H7 (cell line): ENCODE measurements at places on chromosomes 3 and 15.

DNA sequence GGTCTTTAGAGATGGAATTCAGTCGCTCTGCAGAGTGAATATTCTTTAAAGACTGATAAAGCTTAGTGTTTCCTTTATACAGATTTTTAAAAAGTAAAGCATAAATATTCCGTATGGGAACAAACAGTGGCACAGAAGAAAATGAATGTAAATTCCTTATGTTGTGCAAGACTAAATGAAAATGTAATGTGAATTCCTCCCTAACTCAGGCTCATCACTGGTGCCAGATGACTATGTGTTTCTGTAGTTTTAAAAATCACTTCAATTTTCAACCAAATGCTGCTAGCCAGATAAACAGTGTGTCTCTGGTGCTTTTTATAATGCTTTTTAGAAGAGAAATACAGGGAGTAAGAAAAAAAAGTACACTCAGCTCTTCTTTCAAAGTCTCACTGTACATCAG, 154.8 kb upstream of the SNTN start:
- DNase-seq: no peak

DNA sequence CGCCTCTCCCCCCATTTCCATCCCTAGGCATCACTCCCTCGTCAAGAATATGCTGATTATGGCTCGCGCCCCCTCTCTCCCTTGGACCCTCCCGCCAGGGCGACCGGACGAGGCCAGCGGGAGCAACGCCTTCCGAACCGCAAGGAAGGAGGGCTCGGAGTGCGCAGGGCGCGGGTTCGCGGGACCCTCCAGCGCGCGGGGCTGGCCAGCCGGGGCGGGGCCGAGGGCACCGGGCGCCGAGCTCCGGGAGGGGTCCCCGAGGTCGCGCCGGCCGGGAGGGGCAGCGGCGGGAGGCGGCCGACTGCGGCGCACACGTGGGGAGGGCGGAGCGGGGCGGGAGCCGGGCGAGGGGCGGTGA, 483 bp downstream of the EHD4 start:
- DNase-seq: peak; percentile 85

DNA sequence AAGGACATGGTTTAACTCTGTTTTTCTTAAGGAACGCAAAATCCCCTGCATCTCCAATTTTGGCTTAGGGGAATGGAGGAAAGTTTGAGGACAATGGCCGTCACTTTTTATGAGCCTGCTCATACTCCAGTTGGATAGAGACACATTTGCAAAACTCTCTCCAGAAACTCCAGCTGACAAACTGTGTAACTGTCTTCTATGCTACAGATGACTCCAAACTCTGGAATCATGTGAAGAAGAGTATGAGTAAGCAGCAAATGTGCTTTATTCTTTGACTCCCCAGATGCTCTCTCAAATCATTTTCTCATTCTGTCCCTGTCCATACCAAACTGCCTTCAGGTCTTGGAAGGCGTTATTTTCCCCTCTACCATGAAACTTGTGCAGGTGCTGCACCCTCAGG, 226.5 kb upstream of the GPR149 start:
- DNase-seq: no peak

DNA sequence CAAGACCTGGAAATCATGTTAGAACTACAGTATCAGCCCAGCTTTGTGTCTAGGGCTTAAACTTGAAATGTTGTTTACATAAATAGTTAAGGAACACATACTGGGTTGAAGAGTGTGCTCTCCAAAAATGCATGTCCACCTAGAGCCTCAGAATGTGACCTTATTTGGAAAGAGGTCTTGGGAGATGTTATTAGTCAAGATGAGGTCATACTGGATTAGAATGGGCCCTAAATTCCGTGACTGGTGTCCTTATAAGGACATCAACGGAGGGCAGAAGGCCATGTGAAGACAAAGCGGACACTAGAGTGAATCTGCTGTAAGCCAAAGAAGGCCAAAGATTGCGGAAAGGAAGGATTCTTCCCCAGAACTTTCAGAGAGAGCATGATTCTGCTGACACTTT, 759.2 kb upstream of the CFAP20DC start:
- no peak for DNase-seq

GRCh38 chr3:137835096-137835495, 71.0 kb downstream of the SOX14 start:
- DNase-seq: no peak

DNA sequence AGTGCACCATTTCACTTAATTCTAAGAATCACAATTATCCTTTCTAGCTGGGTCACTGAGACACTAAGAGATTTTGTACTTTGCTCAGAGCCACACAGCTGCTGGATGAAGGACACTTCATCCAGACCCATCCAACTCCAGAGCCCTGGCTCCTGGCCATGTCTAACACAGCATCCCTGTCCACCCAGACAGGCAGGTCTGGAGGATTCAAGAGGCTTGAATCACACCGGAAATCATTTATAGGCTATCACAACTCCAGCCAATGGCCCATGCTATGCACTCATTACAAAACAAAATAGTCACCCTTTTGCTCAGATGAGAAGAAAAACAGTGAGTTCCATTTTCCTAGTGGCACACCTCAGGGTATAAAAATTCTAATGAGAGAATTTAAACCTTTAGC, 198.2 kb upstream of the LMCD1 start:
- DNase-seq: no peak

DNA sequence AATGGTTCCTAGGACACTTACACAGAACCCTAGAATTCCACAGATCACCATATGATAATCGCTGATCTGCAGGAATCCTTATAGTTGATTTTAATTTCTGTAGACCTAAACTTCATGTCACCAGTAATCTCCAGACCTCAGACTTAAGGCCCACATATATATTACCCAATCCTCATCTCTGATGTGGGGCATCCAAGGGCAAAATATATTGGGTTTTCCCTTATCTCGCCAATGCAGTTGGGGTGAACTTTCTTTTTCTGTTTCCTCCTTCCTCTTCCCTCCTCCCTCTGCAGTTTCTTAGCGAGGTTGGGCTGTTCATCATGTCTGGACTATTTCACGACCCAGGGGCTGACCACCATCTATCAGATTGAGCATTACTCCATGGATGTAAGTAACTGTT, 230.2 kb downstream of the P3H2 start:
- no peak for DNase-seq
